Calu3 (cell line): ENCODE measurements at places on chromosomes 2 and 18. TPM values are rescaled to one million over a fixed set of nuclear protein-coding genes. Genes with fewer than 3 reads are reported as not detected.

Gene VIL1
- 9.0 and 16.4 TPM in 2 replicates for total RNA-seq

DNA sequence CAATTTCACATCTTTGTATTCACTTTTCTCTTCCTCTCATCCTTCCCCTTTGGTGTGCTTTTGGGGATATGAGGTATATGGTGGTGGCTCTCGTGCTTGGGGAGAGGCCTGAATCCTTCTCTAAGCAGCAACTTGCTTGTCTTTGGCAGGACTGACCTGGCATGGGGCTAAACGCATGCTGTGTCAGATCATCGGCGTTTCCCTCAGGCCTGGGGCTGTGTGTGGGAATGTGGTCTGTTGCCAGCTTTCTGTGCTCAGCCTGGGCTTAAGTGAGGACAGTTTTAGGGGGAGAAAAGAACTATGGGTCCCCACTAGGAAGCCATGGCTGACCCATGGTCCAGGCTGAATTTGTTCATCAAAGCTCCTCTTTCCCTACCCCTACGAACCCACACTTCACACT lies 60.7 kb downstream of the TET3 start:
- DNase-seq, result no peak

Gene CAPN14
- total RNA-seq, result 0.35 and 0.42 TPM in 2 replicates

GRCh38 chr2:207926133-207926988 lies 99.0 kb downstream of the PLEKHM3 start:
- no peak for DNase-seq

DNA sequence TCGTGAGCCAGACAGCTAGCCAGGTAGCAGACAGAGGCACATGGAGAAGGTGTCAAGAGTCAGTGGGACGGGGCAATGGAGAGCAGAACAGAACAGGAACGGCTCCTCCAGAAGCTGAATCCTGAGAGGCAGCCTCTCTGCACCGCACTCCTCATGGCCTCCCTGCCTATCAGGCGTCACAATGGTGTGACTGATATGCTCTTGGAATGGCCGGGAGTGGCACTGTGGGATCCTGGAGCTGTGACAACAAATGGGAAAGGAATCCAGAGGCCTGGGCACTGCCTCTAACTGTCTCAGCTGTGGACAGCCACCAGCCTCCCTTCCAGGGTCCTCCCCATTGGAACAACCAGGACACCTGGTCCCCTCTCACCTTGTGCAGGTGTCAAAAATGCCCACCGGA lies 89.1 kb upstream of the ID2 start:
- DNase-seq, result no peak

DNA sequence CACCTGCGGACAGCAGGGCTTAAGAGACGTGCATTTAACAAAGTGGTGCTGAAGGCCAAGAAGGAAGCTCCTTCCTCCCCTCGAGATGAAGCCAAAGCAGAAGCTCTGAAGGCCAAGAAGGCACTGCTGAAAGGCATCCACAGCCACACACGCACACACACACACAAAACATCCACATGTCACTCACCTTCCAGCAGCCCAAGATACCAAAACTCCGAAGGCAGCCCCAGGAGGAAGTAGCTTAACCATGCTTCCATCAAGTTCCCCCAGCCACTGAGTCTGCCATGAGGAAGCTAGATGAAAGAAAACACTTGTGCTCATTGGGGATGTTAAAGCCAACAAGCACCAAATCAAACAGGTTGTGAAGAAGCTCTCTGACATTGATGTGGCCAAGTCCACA lies 175.7 kb upstream of the POU3F3 start:
- no peak for DNase-seq

GRCh38 chr18:75531851-75532459 lies 104.5 kb upstream of the SMIM21 start:
- DNase-seq, result no peak

DNA sequence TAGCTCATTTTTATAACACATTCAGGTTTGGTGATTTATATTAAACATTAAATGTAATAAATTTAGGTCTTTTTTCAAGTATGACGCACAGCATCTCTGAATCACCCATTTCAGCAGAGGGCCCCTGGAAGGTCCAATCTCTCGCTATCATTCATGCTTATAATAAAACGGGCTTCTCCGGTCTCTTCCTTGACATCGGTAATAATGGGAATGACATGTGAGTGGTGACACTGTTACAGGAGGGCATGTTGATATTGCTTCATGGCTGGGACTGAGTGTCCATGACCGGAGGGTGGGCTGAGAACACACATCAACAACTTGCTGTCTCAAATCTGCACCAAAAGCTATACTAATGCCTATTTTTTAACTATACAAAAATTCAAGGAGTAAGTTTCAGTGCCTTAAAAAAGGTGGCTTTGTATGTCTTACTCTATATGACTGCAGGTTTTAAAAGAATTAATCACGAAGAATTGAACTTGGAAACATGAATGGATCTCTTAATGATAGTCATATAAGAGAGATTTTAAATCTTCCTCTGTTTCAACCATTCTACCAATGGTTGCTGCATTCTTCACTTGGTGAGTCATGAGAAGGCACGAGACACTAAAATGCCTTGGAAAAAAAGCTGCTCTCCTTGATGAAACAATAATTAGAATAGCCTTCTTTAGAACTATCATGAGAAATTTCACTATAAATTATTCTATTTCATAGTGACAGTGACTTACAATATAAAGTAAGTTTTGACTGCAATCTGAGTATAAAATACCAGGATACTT lies 101.9 kb upstream of the NRP2 start:
- DNase-seq, result no peak

Gene IL1B
- total RNA-seq, result 4.1 and 15.5 TPM in 2 replicates

Gene SPOPL
- 37.8 and 40.8 TPM in 2 replicates for total RNA-seq

Gene CLEC4F
- total RNA-seq, result not detected in 2 replicates

DNA sequence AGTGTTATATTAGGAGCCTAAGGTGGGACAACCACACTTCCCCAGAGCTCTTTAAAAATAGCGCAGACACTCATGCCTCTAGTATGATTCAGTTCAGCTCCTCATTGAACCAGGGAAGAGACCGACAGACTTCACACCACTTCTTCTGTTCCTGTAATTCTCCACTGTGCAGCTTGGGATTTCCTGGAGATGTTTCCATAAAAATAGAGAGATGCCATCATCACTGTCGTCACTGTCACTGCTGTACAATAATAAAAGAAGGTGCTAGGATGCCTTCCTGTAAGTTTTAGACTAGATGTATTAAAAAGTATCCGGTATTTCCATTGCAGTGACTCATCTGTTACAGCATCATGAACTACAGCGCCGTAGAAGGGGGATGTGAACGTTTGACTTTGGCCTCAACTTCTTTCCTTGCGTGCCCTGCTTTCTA lies 110.9 kb downstream of the FAM210A start:
- DNase-seq, result no peak
